ENCODE measurements at places on chromosomes 2 and 18.

DNA sequence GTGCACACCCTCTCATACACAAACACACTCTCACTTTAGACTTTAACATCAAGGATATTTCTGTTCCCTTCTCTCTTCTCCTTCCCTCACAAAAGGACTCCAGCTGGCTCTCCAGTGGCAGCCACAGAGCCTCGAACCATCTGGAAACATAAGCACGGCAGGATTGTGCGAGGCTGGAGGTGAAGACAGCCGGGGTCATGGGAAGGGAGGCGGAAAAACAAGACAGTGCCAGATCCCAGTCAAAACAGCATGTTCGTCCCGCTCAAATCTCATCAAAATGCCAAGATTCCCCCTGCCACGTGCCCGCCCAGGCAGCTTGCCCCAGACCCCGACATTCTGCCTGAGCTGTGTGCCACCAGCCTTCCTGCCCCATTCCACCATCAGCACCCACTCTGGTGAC lies 180.3 kb downstream of the ZBTB7C start:
- DNase-seq: no peak

GRCh38 chr2:121682396-121683298 lies 33.4 kb upstream of the CLASP1 start:
- no peak for DNase-seq

DNA sequence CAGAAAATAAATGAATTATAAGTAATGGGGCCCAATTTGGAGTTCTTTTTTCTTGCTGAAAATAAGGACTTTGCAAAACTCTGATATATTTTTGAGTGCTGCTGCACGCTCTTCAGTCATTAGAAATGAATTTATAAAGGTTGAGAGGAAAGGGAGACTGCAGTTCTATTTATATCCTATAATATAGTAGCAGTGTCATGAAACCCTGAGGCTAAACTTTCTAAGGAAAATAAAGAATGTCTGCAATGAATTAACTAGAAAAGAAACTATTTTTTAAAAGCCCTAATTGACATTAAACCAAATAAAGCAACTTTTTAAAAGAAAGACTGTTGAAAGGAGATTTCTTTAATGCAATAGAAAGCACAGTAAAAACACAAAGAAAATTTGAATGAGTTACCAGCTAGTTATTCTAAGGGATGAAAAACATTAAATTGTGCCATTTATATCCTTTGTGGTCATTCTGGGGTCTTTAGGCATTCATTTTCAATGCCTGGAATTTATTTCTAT lies 1072.8 kb upstream of the TMEFF2 start:
- DNase-seq: no peak

GRCh38 chr18:46946656-46947282 lies 29.4 kb downstream of the KATNAL2 start:
- DNase-seq: peak; percentile 77

GRCh38 chr2:26557244-26557925 lies 79.5 kb upstream of the OTOF start:
- no peak for DNase-seq

DNA sequence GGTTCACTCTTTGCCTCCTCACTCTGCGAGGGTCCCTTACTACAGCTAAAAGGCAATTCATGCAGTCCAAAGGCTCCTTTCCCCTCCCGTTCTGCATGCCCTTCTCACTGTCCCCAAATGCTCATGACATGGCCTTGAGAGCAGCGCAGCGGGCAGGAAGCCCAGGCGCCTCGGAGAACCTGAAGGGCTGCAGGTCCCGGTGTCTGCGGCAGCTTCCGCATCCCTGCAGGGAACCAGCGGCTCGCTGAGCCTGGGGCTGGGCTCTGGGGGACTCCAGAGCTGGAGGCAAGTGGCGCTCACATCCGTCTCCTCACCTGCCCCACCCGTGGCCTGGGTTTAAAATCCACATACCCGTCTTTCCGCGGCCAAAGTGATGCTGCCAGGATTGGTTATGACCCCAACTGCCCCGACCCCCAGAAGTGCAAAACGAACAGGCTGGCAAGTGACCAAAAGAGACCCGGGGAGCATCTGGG lies 462 bp upstream of the CIDEA start:
- DNase-seq: no peak

DNA sequence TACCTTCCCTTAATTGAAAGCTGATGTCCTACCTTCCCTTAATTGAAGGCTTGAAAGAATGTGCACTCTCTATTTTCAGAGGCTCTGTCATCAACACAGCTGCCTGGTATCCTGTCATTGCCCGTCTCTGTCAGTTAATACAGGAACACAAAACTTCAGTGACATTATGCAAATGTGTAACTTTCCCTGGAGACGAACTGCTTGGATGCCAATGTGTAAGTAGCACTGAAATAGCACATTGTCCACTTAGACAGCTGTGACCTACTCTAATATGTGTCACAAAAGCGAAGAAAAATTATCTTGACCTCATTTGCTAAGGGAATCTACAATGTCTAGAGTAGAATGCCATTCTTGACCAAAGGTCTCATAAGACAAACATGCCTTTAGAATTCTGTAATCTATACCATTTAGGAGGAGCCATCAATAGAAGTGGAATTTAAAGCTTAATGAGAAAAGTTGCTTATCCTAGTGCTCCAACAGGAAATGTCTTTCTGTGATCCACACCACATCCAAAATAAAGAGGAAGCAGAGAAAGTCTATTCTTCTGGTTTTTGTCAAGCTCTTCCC lies 138.1 kb downstream of the BARD1 start:
- DNase-seq: no peak

DNA sequence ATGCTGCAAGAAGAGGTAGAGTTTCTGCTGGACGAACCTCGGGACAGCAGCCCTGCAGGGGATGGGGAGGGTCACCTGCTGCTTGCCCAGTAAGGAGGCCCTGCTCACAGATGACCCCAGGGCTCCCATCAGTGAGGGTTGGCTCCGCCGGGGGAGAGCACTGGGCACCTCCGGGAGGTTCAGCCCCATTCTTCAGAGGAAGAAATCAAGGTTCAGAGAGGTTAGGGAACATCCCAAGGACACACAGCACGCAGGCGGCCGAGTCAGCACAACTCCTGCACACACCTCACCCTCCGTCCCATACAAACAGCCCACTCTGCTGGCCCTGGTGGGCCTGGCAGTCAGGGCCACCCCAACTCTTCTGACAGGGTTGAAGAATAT lies 11.7 kb upstream of the CCDC74B start:
- no peak for DNase-seq

GRCh38 chr2:138280999-138281695 lies 220.4 kb upstream of the SPOPL start:
- DNase-seq: no peak

GRCh38 chr2:27373567-27373966 lies 3.2 kb downstream of the SNX17 start:
- DNase-seq: no peak

DNA sequence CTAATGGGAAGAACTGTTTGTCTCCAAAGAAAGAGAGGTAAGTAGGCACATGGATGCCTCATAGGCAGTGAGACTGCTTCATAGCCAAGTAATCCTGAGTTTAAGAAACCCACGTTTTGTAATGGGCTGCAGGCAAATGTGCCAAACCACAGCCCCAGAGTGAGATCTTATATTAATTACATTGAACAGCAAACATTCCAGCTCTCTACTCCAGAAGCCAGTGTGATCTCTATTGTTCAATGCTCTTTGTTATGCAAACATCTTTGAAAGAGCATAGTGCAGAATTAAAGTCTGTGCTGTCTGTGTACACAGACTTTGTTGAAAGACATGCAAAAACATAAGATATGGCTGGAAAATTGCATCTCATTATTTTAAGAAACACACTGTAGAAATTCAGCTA lies 720.8 kb upstream of the REG3G start:
- DNase-seq: no peak

GRCh38 chr18:41790687-41791086 lies 164.3 kb upstream of the PIK3C3 start:
- no peak for DNase-seq

- no peak for DNase-seq
Measured at GRCh38 chr2:26522751-26523171, 44.8 kb upstream of the OTOF start.

DNA sequence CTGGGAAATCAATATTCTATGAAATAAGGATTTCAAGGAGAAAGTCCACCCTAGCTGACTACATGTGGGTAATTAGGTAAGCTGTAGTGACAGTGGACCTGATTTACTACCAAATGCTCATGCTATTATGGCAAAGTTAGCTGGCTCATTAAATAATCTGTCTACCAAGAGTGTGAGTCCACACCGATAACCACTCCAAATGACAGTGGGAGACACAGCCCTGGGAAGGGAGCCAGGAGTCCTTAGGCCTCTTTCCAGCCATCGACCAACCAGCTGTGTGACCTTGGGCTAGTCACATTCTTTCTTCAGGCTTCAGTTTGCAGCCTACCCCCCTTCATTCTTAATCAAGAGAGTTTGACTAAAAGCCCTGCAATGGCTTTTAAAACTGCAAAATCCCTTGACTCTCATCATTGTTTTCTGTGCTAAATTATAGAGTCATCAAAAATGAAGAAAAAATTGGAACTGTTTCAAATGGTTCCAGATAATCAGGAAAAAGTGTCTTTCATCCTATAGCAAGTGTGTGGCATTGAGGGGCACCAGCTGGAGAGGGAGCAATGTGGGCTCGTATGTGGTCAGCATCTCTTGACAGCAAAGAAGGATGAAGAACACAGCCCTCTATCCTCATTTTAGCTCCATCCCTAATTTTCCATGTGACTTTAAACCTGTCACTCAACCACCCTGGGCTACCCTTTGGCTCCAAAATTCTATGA lies 45.6 kb upstream of the SLC14A2 start:
- no peak for DNase-seq

GRCh38 chr2:56749152-56749752 lies 565.5 kb downstream of the CCDC85A start:
- DNase-seq: no peak
